ENCODE measurements at places on chromosomes 11 and 22.

DNA sequence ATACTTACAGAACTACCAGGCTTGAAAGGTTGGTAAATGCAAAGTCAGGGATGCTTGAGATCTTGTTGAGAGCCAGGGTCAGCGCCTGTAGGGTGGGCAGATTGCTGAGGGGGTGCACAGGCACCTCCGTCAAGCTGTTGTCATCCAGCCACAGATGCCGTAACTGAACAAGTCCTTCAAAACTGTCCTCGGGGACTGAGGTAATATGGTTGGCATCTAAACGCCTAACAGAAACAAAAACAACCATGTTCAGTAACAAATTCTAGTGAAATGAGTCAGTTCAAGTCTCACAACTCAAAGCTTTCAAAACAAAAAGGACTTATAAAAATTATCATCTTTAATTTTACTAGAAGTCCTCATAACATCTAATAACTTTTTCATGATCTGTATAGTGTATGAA lies 22.2 kb upstream of the CCDC34 start:
- peak; percentile 24 for DNase-seq

DNA sequence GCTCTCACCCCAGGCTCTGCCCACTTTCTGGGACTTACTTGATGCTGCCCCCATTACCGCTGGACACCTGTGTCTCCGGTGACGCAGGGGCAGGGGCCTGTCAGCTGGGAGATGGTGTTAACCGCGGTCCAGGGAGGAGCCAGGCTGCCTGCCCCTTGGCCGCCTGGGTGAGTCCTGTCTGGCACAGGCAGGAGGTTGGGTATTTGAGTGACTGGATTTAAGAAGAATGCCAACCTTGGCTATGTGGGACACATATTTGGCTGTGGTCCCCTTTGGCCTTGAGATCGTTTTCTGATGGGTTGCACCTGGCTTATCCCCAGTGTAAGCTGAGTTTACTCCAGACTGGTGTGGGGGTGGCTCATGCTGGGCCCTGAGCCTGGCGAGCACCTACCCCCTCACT lies 2.5 kb downstream of the MUC6 start:
- no peak for DNase-seq

DNA sequence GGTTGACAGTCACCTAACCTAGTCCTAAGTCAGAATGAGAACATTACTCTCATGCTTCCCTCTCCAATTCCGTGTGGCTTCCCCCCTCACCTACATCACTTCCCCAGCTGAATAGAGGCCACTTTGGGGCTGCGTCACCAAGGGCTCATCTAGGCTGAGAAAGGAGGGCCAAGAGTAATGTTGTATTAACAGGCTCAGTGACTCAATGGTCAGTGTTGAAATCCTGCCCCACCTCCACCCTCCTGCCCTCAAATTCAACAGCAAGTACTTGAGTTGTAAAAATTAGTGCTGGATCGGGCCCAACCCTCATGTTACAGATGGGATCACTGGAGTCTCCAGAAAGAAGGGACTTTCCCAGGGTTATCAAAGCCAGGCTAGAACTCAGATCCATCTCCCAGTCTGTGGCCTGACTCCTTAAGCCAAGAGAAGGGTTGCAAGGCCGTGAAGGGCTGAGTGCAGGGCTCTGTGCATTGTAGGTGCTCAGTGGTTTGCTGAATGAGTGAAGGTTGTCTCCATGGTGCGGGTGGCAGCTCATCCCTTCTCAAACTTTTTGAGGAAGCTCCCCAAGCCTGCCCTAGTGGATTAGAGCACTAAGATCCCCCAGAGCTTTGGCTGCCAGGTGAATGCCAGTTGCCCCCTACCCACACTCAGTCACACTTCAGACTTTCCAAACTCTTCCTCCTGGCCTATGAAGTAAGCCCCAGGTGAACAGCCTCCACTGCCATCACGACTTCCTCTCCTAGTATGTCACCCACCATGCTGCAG lies 3.2 kb downstream of the DGAT2 start:
- DNase-seq, result peak; percentile 58

DNA sequence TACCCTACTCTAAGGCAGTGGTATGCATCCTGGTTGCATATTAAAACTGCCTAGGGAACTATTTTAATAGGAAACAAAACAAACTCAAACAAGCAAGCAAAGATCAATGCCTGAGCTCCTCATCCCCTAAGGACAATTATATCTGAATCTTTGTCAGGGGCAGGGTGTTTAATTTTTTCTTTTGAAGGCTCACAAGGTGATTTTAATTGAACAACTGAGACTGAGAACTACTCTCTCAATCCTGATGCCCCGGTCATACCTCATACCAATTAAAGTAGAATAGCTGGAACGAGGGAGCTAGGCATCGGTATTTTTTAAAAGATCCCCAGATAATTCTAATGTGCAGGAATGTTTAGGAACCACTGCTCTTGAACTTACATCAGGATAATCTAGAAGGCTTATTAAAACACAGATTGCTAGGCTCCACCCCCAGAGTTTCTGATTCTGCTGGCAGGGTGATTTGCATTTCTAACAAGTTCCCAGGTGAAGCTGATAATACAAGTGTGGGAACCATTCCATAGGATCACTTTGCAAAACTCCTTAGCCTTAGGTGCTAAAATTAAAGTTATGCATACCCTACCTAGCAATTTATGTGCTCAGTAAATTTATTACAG lies 416.5 kb downstream of the GUCY1A2 start:
- no peak for DNase-seq

GRCh38 chr22:43077121-43077877 lies 11.9 kb downstream of the TTLL1 start:
- no peak for DNase-seq

- peak; percentile 39 for DNase-seq
Observed at GRCh38 chr11:77821349-77821851, 456 bp downstream of the AAMDC start.

GRCh38 chr22:46788441-46789172 lies 26.2 kb downstream of the TBC1D22A start:
- DNase-seq, result peak; percentile 24

GRCh38 chr22:20128902-20129746 lies 2.5 kb upstream of the ZDHHC8 start:
- DNase-seq, result no peak

DNA sequence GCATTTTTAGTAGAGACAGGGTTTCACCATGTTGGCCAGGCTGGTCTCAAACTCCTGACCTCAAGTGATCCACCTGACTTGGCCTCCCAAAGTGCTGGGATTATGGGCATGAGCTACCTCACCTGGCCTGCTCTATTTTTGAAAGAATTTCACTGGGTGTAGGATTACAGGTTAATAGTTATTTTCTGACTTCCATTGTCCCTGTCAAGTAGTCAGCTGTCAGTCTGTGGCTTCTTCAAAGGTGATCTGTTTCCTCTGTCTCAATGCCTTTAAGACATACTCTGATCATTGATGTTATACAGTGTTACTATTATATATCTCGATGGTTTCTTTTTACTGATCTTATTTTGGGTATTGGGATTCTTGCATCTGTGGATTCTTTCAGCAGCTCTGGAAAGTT lies 10.1 kb upstream of the EXT2 start:
- DNase-seq, result no peak

GRCh38 chr11:108895579-108896480 lies 231.0 kb downstream of the DDX10 start:
- no peak for DNase-seq

GRCh38 chr11:31404614-31405013 lies 35.0 kb downstream of the DNAJC24 start:
- no peak for DNase-seq

GRCh38 chr11:77301510-77301909 lies at the start of gene GDPD4:
Gene GDPD4, minus strand, starts transcription at chr11:77301686. Its CDS starts 16,549 bp downstream, at chr11:77285137.
- DNase-seq, result no peak

DNA sequence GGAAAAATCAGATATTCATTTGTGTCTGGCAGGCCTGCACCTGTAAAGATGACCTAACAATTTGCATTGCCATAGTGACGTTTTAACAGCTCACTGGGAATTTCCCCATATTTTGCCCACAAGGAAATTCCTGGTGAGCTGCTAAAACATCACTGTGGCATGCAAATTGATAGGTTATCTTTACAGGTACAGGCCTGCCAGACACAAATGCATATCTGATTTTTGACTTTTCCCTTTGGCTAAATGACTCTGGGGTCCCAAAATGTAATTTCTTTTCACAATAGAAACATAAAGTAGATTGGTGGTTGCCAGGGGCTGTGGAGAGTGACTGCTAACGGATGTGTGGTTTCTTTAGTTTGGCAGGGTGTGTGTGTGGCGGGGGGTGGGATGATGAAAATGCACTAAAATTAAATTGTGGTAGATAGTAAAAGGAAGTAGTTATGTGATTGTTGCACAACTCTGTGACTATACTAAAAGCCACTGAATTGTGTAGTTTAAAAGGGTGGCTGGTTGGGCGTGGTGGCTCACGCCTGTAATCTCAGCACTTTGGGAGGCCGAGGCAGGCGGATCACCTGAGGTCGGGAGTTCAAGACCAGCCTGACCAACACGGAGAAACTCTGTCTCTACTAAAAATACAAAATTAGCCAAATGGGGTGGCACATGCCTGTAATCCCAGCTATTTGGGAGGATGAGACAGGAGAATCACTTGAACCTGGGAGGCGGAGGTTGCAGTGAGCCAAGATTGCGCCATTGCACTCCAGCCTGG lies 18.5 kb upstream of the FEZ1 start:
- DNase-seq, result no peak

- DNase-seq, result no peak
Observed at GRCh38 chr22:45465633-45466032, 37.0 kb upstream of the FBLN1 start.

DNA sequence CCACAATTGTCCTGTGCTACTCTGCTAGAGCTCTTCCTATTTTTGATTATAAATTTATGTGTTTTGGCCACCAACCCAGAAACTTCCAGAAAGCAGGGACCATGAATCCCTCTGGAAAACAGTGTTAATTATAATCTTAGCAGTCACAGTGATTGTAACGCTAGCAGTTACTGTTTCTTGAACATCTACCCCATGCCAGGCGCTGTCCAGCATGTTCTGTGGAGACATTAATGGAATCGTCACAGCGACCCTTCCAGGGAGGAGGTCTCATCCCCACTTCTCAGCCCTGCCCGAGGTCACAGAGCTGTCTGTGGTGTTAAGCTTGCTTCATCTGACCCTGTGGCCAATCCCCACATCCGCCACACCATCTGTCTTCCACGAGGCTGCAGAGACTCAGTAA lies 13.9 kb upstream of the PNPLA5 start:
- DNase-seq, result no peak

GRCh38 chr11:88307749-88308425 lies 29.6 kb downstream of the CTSC start:
- no peak for DNase-seq

DNA sequence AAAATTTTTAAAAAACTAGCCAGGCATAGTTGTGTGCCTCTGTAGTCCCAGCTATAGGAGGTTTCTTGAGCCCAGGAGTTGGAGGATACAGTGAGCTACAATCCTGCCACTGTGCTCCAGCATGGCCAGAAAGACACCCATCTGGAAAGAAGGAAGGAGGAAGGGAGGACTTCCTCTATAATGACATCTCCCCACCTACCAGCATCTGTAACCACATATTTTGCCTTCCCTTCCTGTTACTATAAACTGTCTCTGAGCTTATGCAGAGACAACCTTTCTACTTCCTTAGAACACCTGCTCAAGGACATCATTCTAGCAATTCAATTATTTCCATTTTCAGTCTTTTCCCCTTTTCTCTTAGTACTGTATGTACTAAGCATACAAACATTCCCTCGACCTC lies 2.2 kb upstream of the NUP160 start:
- DNase-seq, result no peak

DNA sequence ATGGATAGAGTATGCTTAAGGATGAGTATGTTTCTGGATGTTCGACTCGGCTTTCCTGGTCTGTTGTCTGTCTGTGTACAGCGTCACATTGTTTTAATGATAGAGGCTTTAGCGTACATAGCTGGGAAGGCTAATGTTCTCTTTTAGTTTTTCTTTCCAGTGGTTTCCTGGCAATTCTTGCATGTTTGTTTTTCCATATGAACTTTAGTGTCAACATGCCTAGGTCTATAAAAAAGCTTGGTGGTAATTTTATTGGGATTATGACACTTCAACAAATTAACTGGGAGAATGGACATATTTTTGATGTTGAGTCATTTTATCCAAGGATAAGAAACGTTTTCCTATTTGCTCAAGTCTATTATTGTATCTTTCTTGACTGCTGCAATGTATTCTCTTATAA lies 17.6 kb downstream of the F2 start:
- no peak for DNase-seq

DNA sequence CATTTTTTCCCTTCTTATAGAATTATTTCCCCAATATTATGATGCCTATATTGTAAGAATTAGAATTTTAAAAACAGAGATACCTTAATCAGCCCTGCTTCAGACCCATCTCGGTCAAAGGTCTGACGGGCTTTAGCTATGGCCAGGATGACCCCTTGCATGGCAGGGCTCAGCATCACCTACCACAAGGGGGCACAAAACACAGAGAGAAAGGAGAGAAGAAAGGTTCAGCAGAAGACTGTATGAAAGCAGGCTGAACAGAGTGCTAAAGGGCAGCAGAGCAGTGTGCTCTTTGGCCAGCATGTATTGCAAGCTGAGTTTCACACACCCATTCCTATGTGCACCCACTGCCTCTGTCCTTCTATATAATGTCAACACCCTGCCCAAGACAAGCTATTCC lies 26.8 kb downstream of the CLDN25 start:
- no peak for DNase-seq

- no peak for DNase-seq
Observed at GRCh38 chr22:30753701-30754100, 59.0 kb downstream of the OSBP2 start.

- no peak for DNase-seq
Observed at GRCh38 chr11:126451211-126451802, 95.8 kb downstream of the ST3GAL4 start.

DNA sequence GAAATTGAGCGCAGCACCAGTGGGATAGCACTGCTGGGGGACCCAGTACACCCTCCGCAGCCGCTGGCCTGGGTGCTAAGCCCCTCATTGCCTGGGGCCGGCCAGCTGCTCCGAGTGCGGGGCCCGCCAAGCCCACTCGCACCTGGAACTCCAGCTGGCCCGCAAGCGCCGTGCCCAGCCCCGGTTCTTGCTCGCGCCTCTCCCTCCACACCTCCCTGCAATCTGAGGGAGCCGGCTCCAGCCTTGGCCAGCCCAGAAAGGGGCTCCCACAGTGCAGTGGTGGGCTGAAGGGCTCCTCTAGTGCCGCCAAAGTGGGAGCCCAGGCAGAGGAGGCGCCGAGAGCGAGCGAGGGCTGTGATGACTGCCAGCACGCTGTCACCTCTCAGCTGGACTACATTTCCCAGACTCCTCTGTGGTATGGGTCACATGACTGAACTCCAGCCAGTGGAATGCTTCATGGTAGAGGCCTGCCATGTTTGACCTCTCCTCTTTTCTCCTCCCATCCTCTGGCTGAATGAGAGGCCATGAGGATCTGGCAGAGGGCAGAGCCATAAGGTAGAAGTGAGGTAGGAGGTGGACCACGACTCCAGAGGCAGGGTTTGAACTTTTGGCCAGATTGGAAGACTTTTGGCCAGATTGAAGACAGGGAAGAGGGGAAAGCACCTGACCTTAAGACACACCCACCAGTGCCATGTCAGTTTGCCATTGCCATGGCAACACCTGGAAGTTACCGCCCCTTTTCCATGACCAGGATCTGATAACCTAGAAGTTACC lies 6.2 kb downstream of the MRGPRD start:
- no peak for DNase-seq

- DNase-seq, result no peak
Observed at GRCh38 chr11:2198621-2199365, 27.2 kb upstream of the TH start.

GRCh38 chr11:64055077-64055476 lies 19.3 kb downstream of the FLRT1 start:
- DNase-seq, result no peak

All from tibial artery (tissue), 4 donors.